ENCODE measurements at places on chromosomes 7 and 10.
A peak's percentile ranks its signal among the peaks of the same experiment; 100 is the strongest.

DNA sequence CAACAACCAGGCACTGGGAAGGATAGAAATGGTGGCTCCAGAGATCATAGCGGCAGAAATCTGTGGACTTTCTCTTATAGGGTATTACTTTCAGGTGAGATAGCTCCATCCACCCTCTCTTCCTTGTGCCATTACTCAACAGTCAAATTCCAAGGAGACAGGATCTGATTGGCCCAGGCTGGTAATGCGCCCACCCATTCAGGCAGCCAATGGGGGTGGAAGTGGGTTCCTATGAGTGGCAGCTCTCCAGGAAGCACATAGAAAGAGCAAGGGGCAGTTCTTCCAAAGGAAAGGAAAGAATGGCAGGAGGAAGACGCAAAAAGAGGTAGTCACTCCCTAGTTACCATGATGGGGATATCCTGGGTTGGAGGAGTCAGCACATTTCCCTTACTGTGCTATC lies 94.4 kb downstream of the STRA8 start:
- no peaks in the 10 kb centered on the region for H3K4me1 ChIP-seq
- H3K27ac ChIP-seq = no peak overlapping the region
- no peaks in the 10 kb centered on the region for H3K36me3 ChIP-seq
- DNase-seq = no peak
- no peak overlapping the region for H3K4me3 ChIP-seq
- peaks cover 2% of the 10 kb centered on the region for H3K27me3 ChIP-seq

GRCh38 chr10:33010132-33011037 lies 52.4 kb upstream of the ITGB1 start:
- H3K27me3 ChIP-seq = no peaks in the 10 kb centered on the region
- H3K4me3 ChIP-seq = no peak overlapping the region
- H3K36me3 ChIP-seq = no peaks in the 10 kb centered on the region
- peak; percentile 72 for DNase-seq
- H3K4me1 ChIP-seq = peaks cover 43% of the 10 kb centered on the region

- peak; percentile 38 for DNase-seq
- no peak overlapping the region for H3K4me3 ChIP-seq
- no peaks in the 10 kb centered on the region for H3K27me3 ChIP-seq
- H3K27ac ChIP-seq = no peak overlapping the region
These were observed 601.3 kb downstream of the GALNT17 start for GRCh38 chr7:71733107-71733870.

GRCh38 chr10:68231817-68232251 lies at the start of gene ATOH7:
TSS of gene ATOH7 (minus strand) at chr10:68232113. CDS start at chr10:68231677, 436 bp downstream.
- peaks cover 11% of the 10 kb centered on the region for H3K4me1 ChIP-seq
- DNase-seq = no peak
- no peak within 1 kb of the TSS for H3K27ac ChIP-seq

- peaks cover 13% of the 10 kb centered on the region for H3K4me1 ChIP-seq
- no peaks in the 10 kb centered on the region for H3K27me3 ChIP-seq
- peaks cover 11% of the 10 kb centered on the region for H3K36me3 ChIP-seq
- no peak overlapping the region for H3K4me3 ChIP-seq
- no peak for DNase-seq
- H3K27ac ChIP-seq = no peak overlapping the region
These were observed 8.6 kb downstream of the TRIM56 start for GRCh38 chr7:101093906-101094305.

- DNase-seq = no peak
- H3K27ac ChIP-seq = no peak overlapping the region
- H3K36me3 ChIP-seq = no peaks in the 10 kb centered on the region
- peaks cover 17% of the 10 kb centered on the region for H3K4me1 ChIP-seq
- no peak overlapping the region for H3K4me3 ChIP-seq
These were observed 189.3 kb downstream of the ZMYND11 start for GRCh38 chr10:324593-324992.

GRCh38 chr10:116138897-116139296 lies 134.1 kb downstream of the GFRA1 start:
- no peak overlapping the region for H3K4me3 ChIP-seq
- H3K4me1 ChIP-seq = no peaks in the 10 kb centered on the region
- DNase-seq = no peak
- no peak overlapping the region for H3K27ac ChIP-seq
- H3K36me3 ChIP-seq = no peaks in the 10 kb centered on the region

GRCh38 chr10:116115036-116115641 lies 157.9 kb downstream of the GFRA1 start:
- DNase-seq = no peak
- H3K27me3 ChIP-seq = no peaks in the 10 kb centered on the region
- no peaks in the 10 kb centered on the region for H3K4me1 ChIP-seq

GRCh38 chr10:4847561-4848355 lies 21.8 kb downstream of the AKR1E2 start:
- no peak for DNase-seq
- H3K4me1 ChIP-seq = peaks cover 9% of the 10 kb centered on the region
- H3K36me3 ChIP-seq = no peaks in the 10 kb centered on the region
- no peaks in the 10 kb centered on the region for H3K27me3 ChIP-seq
- H3K27ac ChIP-seq = no peak overlapping the region

GRCh38 chr10:55233505-55233904 lies 432.5 kb upstream of the PCDH15 start:
- H3K27me3 ChIP-seq = no peaks in the 10 kb centered on the region
- no peaks in the 10 kb centered on the region for H3K36me3 ChIP-seq
- no peak overlapping the region for H3K27ac ChIP-seq
- H3K4me1 ChIP-seq = no peaks in the 10 kb centered on the region
- no peak for DNase-seq

DNA sequence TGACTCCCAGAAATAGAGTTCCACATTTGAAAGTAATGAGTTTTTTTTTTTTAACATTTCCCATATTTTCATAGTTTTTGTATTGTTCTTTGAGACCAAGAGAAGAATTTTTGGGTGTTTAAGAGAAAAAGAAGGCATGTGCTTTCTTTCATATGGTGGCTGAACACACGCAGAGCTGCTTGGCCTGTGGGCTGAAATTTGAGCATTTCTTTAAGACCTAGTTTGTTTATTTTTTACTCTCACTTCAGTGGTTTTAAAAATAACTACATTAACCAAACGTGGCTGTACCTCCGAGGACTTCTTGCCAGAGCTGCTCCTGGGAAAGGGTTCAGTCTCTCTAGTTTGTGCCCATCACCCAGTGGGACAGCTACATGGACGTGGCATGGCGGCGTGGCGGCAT lies 58.3 kb downstream of the INPP5A start:
- no peaks in the 10 kb centered on the region for H3K36me3 ChIP-seq
- H3K27ac ChIP-seq = no peak overlapping the region
- no peak overlapping the region for H3K4me3 ChIP-seq
- DNase-seq = no peak
- H3K27me3 ChIP-seq = no peaks in the 10 kb centered on the region

GRCh38 chr10:8412541-8412940 lies 358.1 kb downstream of the GATA3 start:
- H3K27ac ChIP-seq = no peak overlapping the region
- no peaks in the 10 kb centered on the region for H3K36me3 ChIP-seq
- no peaks in the 10 kb centered on the region for H3K27me3 ChIP-seq
- H3K4me3 ChIP-seq = no peak overlapping the region

GRCh38 chr7:70154521-70155180 lies 556.4 kb downstream of the AUTS2 start:
- no peaks in the 10 kb centered on the region for H3K36me3 ChIP-seq
- DNase-seq = no peak
- H3K4me1 ChIP-seq = no peaks in the 10 kb centered on the region
- H3K27me3 ChIP-seq = no peaks in the 10 kb centered on the region

DNA sequence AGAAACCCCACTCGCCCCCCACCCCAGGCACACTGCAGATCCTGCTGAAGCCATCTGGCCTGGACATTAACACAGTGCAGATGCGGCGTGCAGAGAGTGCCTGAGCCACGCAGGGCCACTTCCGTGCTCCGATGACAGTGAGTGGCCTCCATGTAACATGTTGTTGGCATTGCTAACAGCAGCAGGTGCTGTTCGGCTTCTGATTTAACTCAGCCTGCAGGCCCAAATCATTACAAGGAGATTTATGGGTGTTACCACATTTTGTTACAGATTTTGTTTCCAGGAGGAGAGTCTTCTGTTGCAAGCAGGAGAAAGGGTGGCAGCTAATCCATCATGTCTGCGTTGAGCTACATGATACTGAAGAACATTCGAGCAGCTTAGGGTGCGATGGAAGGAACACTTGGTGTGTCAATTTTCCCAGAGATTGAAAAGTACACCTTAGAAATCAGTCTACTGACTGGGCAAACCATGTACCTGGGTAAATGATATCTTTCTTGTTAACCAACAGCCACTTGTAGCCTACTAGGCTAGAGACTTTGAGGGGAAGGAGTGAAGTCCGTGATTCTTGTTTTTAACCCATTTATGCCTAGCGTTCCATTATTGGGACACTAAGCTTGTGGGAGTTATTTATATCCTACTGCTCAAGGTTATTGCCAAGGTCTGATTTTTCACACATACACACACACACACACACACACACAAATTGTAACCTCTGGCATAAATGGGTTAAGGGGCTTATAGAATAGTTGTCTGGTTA lies 90.0 kb downstream of the JCAD start:
- no peaks in the 10 kb centered on the region for H3K4me1 ChIP-seq
- no peaks in the 10 kb centered on the region for H3K27me3 ChIP-seq
- H3K4me3 ChIP-seq = no peak overlapping the region
- no peak overlapping the region for H3K27ac ChIP-seq
- no peaks in the 10 kb centered on the region for H3K36me3 ChIP-seq

DNA sequence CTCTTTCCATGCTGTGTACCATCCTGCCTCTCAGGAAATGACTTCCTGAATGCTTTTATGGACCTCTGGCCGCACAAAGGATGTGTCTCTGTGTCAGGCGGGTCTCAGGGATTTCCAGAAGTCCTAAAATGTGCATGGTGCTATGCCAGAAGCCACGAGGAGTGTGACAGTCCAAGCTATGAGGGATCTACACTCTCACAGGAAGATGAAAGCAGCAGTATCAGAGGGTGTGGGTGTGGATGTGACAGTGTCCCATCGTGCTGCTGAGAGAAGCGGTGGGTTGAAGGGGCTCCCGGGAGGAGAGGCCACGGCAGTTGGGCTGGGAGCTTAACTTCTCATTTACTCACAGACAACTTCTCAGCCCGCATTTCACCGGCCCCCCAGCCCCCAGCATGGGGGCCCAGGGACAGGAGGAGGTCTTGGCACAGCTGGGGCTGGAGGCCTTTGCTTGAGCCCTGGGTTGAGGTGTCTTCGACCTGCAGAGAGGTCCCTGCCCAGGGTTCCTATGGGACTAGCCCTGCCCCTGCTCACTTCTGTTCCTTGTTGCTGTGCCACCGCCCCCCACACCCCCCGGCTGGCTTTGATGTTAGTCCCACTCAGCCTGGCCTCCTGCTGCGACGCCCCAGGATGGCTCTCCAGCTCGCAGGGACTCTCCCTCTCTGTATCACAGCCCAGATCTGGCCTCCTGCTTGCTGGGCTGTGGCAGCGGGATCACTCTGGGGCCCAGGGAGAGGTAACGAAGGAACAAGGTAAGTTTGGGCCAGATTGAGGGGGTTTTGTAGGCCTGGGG lies 30.8 kb upstream of the EMX2 start:
- no peak overlapping the region for H3K4me3 ChIP-seq
- DNase-seq = no peak
- no peaks in the 10 kb centered on the region for H3K4me1 ChIP-seq

DNA sequence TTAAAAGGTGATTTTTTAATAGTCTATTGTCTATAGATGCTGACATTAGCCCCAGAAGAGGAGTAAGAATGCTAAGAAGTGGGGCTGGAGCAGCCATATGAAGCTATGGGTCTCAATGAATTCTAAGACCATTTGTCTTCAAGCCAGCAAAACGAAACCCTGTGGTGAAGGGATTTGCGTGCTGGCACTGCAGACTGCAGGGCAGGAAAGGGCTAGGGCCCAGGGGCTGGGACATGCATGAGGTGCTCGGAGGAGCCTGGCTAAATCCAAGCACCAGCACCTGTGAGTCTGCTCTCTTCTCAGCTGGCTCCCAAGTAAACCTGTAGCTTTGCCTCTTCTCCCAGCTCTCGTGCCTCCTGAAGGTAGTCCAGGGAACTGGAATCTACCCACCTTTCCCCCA lies 1.3 kb upstream of the NDST2 start:
- H3K27me3 ChIP-seq = no peaks in the 10 kb centered on the region
- H3K27ac ChIP-seq = no peak overlapping the region
- DNase-seq = no peak
- peaks cover 69% of the 10 kb centered on the region for H3K36me3 ChIP-seq
- H3K4me3 ChIP-seq = no peak overlapping the region

DNA sequence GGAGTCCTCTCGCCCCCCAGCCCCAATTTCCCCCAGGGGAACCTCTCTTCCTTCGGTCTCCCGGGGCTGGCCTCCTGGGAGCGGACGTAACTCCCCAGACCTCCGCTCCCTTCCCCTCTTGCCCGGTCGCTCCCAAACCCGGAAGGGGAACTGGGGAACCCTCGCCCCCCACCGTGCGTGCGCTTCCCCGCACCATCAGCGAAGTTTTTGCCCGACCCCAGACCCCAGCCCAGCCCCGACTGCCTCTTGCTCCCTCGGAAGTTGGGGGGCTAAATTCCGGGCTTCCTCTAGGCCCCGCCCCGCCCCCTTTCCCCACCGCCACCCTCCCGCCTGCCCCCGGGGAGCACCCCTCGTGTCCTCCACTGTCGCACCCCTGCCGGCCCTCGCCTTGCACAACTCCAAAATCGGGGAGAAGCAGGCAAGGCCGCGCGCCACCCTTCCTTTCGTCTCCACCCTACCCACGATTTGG lies 436 bp downstream of the GNB2 start:
- DNase-seq = no peak
- peaks cover 33% of the 10 kb centered on the region for H3K4me1 ChIP-seq
- peaks cover 27% of the 10 kb centered on the region for H3K36me3 ChIP-seq
- peak overlapping the region; percentile 94 for H3K4me3 ChIP-seq

GRCh38 chr7:157961731-157962457 lies 625.1 kb downstream of the DNAJB6 start:
- H3K4me3 ChIP-seq = no peak overlapping the region
- no peaks in the 10 kb centered on the region for H3K36me3 ChIP-seq
- no peaks in the 10 kb centered on the region for H3K4me1 ChIP-seq
- DNase-seq = no peak

- no peaks in the 10 kb centered on the region for H3K27me3 ChIP-seq
- H3K4me3 ChIP-seq = no peak overlapping the region
- no peak overlapping the region for H3K27ac ChIP-seq
- DNase-seq = no peak
- H3K36me3 ChIP-seq = no peaks in the 10 kb centered on the region
These were observed 533.5 kb downstream of the SH2D4B start for GRCh38 chr10:81071087-81071796.

DNA sequence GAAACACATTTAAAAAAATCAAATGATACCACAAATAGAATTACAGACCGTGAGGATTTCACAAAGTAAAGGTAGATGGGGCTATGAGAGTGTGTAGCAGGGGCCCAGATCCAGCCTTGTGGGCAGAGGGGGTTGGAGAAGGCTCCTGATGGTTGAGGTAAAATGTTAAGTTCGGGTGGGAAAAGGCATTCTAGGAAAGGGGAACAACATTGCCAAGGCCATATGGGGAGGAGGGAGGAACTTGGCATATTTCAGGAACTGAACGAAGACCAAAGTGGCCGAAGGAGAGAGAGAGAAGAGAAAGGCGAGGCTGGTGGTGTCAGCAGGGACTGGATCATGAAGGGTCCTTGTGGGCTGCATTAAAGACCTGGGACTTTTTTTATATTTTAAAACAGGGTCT lies 98.9 kb downstream of the CARD11 start:
- H3K27ac ChIP-seq = no peak overlapping the region
- peaks cover 86% of the 10 kb centered on the region for H3K36me3 ChIP-seq
- DNase-seq = no peak

Data from CD4-positive, alpha-beta T cell (primary cell).